ENCODE measurements at places on chromosomes 7 and 10.

GRCh38 chr10:36094096-36094495, 452.0 kb upstream of the FZD8 start:
- DNase-seq = no peak

- DNase-seq = no peak
Observed at GRCh38 chr7:127437241-127437640, 44.7 kb upstream of the ZNF800 start.

GRCh38 chr7:18846765-18847215, 270.6 kb downstream of the TWIST1 start:
- no peak for DNase-seq

DNA sequence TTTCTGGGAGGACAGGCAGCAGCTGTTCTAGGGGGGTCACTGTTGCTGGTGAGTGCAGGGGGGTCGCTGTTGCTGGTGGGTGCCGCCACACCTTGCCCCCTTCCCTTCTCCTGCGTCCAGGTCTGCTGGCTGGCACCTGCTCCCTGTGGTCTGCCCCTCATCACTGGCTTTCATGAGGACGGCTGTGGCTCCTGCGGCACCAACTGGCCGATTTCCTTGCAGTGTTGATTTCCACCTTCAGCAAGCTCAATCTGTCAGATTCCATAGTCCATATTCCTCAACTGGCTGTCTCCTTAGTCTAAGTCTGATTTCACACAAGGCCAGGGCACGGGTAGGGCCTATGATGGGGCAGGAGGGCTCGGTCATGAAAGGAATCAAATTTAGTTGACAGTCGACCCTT, 23.4 kb upstream of the GRB10 start:
- no peak for DNase-seq

DNA sequence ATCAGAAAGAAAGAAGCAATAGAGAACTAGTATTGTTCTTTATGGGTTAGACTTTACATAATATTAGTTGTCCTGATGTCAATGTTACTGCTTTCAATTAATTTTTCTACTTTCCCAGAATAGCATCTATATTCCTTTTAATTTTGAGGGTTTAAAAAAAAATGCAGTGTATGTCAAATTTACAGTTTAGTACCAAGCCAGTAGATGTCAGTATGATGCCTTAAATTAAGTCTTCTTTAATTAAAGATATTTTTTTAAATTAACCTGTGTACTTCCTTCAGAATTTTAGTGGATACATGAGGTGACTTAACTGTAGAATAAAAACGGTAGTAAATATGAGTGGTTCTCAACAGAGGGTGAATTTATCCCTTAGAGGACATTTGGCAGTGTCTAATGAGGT, 35.2 kb upstream of the STOX1 start:
- no peak for DNase-seq

DNA sequence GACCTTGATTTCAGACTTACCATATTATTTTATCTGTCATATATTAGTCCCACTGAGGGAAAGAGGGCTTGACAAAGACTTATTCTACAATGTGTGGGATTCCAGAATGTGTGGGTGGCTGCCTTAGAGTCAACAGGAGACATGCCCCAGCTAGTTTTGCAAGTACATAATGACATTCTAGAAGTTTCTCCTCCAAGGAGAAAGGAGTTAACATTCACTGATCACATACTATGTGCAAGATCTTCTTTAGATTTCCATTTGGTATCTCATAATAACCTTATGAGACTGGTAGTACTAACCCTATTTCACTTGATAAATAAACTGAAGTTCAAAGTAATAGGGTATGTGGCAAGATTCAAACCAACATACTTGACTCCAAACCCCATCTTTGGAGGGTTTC, 25.2 kb downstream of the IRF5 start:
- DNase-seq = no peak

DNA sequence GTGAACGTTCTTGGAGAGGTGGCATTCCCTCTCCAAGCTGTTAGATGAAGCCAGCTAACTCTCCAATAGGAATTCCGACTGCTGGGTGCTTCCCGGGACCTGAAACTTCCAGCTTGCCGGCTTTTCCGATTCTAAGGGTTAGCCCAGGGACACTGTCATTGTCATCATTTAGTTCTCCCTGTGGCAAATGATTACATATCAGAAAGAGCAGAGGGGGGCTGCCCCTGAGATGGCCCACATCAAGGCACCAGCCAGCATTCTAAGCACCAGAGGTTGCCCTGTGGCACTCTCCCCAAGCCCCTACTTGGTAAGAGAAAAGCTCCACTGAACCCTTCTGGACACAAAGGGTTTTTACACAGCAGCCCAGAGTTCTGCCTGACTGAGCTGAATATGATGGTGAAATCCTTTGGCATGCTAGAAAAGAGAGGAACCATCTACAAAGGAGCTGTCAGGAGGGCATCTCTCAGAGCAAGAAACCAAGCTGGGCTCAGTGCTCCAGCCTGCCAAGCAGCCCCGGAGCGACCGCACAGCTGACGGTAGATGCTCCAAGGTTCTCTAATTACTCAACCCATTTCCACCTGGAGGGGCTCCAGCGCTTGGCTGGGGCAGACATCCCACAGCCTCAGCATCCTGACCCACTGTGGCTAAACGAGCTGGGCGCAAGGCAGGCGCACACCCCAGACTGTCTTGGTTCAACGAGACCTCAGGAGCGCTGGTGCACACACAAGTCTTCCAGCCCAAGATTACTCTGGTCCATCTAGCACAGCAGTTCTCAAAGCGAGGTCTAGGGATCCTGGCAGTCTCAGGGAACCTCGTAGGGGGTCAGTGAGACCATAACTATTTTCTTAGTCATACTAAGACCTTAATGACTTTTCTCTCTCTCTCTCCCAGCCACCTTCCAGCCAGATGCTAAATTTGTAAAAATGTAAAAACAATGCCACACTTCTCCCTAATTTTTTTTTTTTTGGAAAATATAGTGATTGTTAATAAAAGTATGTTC, 160.5 kb downstream of the GFRA1 start:
- no peak for DNase-seq

DNA sequence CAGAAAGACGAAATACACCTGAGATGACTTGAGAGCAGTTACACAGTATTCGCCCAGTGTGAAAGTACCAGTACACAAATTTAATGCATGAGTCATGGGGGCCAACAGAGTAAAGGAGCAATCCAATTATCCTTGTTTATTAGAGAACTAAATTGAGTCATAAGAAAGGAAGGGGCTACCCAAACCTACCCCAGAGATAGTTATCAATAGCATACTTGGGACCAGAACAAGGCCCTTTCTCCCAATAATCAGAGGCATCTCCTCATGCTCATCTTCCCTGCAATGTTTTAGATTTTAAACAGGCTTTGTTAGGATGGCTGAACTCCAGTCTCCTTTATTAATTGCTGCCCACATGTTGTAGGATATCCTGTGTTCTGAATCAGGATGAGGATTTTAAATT, 239.7 kb upstream of the LRGUK start:
- DNase-seq = no peak

GRCh38 chr10:86347856-86348255, 18.7 kb downstream of the GRID1 start:
- no peak for DNase-seq

- no peak for DNase-seq
Observed at GRCh38 chr7:159237022-159237653, 92.5 kb upstream of the VIPR2 start.

DNA sequence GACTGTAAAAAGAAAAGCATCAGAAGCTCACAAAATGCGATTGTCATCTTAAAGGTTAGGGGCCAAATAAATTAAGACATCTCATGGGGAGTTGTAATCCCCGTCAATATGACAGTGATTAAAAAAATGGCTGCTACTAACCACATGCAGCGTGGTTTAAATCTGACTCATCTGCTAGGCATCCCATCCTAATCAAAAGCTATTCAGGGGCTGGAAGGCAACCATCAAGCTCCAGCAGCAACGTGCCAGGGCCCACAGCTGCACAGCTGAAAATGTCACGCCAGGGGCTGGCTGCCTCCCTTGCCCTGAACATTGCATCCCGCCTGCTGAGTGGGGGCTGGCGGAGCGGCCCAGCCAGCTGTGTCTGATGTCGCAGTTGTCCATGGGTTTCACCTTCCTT, 66.3 kb upstream of the FRMD4A start:
- no peak for DNase-seq

GRCh38 chr7:100221767-100222444, 2.2 kb downstream of the PVRIG start:
- DNase-seq = no peak

GRCh38 chr10:23469596-23470237, 30.8 kb downstream of the OTUD1 start:
- DNase-seq = no peak

DNA sequence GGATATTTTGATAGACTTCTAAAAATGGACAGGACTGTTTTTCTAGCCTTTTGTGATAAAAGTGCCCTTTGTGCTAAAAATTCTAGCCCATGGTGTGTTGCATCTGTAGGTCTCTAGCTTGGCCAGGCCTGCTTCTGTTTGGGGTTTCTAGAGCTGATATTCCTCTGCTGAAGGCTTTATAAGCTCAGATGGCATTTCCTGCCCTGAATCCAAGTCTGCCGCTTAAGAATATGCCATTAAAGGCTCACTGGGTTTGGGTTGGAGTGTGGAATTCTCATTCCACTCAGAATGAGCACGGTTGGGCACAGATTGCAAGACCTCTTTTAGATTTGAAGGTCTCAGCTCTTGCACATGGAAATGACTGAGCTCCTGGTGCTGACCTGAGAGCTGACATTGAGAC, 49.4 kb upstream of the IGFBP3 start:
- no peak for DNase-seq

DNA sequence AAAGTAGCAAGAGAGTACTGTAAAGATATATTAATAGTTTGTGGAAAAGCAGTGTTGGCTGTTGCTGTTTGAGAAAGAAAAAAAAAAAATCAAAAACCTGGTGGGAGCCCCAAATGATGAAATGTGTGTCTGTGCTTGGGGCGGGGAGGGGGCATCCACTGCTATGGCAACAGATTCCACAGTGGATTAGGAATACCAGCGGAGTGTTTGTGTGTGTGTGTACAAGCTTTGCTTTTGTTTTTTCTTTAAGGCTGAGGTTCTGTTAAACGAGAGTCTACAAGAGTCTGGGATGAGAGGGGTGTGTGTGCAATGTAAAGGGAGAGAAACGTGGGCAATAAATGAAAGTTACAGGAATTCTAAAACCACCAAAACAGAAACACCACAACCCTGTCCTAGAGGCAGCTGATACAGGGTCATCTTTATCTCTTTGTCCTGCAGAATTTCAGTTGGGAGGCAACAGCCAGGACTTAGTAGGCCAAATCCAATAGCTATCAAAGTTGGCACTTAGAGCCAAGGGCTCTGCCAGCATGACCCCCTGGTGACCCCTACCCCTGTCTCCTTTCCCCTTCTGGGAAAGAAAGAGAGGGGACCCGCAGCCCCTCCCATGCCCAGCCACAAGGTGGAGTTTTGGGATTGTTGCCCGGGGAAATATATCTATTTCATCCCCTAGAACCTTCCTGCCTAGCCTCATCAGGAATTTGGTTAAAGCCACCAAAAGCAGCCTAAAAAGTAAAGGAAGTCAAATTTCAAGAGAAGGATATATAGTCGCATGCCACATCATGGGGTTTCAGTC, 85.4 kb downstream of the OSBPL3 start:
- DNase-seq = no peak

DNA sequence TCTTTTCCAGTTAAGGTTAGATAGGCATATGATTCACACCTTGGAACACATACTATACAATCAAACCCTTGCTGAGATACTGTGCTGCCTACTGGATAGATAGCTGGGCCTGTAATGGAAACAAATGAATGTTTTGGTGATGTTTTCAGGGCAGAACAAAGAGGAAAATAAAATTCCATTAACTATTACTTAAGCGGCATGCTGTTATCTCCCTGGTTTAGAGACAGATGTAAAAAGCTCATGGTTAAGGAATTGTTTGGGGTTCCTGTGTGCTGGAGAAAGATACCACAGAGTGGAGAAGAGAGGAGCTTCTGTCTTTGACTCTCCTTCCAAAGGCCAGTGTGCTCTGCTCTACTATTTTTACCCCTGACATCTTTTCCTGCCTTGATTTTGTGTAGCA, 341.1 kb downstream of the PLXDC2 start:
- DNase-seq = no peak

DNA sequence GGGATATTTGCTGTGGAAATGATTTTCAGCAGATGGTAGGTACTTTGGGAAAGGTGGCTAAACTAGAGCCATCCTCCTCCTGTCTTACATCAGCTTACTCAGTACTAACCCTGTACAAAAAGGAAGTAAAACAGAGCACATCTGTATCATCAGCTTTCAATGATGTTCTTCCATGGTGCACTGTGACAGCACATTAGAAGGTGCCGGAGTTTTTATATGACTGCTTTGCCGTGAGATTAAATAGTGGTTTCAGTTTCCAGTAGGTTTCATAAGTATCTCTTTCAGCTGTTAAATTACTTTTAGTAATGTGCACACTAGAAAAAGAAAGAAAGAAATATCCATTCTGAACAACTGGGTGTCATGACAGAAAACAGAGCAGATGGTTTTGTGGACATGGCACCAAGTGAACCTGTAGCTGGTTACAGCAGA, 86.5 kb downstream of the ARID5B start:
- DNase-seq = no peak

DNA sequence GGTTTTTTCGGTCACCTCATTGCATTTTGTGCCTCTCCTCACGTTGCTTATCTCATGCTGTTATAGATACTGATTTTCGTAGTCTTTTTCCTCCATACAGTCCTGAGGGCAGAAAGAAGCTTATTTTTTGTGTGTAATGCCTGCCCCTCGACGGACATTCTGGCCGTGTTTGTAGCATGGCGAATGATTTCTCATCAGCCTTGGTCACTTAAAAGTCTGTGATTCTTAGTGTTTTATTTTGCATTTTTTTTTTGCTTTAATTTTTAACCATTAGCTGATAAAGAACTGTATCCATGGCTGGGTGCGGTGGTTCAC, 469 bp upstream of the NOC3L start:
- no peak for DNase-seq

DNA sequence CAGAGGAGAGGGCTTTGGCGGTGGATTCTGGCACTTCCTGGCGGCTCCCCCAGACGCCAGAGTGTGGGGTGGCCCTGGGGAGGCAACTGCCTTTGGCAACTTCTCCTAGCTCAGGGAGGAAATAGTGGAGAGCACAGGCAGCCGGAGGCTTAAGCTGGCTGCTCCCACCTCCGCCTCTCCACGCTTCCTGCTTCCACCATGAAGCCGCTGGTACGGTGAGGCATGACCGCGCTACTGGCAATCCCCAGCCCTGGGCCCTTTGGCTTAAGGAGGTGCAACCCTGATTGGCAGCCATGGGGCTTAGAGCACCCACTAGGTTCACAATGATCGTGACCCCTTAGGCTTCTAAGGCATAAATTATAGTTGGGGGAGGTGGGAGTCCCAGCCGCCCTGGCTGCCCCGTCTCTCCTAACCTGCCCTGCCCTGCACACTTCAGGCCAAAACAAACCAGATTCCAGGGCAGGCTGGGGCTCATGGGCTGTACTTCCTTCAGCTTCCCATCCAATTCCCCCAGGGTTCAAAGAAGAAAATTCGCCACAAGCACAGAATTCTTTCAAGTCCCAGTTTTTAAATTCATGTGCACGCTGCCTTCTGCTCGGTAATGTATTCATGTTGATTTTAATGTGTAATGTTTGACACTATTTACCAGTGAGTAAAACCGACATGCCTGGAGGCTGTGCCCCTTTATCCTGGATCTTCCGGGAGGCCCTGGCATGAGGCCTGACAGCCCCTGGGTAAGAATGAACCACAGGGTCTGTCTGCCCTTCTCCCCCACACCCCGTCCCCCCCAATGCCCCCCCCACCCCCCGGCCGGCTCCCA, 90.7 kb upstream of the LRRC4 start:
- DNase-seq = no peak

Measured in activated T-cell treated with anti-CD3 and anti-CD28 coated beads for 1 hour (primary cell).